ENCODE measurements at places on chromosomes 5 and 9. TPM values are rescaled to one million over a fixed set of nuclear protein-coding genes. Genes with fewer than 3 reads are reported as not detected.
A peak's percentile ranks its signal among the peaks of the same experiment; 100 is the strongest.

TMEM252 gene
- total RNA-seq, result 0.26 TPM

KCNMB1 gene
- total RNA-seq, result not detected

GMCL2 gene
- total RNA-seq, result not detected

DNA sequence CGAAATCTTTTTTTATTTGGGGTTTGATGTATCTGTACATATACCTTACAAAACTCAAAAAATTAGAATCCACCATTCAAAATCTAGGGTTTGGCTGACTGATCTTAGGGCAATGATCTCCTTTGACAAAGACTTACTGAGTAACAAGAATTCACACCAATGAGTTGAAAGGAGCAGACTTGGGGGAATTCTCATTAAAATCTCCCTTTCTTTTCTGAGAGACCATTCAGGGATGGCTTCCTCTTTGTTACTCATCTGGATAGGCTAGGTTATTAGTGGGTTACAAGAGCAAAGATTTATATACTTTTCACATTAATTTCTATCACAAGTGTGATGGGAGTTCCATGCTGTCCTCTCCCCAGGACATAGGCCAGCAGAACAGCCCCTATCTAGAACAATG lies 661.0 kb downstream of the KCTD16 start:
- DNase-seq, result no peak

- DNase-seq, result peak; percentile 16
These were observed 6.2 kb upstream of the SAR1B start for GRCh38 chr5:134638760-134639201.

DNA sequence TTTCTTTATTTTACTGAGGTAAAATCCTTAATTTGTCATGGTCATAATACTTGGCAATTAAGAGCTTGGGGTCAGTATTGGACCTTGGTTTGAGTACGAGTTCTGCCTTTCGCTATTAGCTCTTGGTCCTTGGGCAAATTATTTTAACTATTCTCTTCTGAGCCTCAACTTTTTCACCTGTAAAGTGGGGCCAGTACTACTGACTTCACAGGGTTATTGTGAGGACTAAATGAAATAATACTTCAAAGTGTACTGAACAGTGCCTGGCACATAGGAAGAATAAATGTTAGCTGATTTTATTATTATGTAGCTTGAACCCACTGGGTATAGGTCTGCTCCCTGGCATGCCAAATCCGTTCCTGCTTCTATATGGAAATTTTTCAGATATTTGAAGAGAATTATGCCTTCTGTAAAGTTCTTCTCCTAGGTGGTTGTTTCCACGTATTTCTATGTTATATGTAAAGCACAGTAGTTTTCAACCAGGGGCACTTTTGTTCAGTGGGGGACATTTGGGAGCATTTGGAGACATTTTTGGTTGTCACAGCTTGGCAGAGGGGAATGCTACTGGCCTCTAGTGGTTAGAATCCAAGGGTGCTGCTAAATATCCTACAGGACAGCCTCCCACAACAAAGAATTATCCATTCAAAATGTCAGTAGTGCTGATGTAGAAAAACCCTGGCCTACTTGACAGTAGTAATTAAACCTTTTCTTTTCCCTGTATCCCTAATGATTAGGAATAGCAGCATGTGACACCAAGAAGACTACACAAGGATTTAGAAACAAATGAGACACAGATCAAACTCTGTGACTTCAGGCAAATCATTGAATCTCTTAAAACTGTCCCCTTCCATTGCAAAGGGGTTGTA lies 4.5 kb downstream of the RCL1 start:
- peak; percentile 62 for DNase-seq

DNA sequence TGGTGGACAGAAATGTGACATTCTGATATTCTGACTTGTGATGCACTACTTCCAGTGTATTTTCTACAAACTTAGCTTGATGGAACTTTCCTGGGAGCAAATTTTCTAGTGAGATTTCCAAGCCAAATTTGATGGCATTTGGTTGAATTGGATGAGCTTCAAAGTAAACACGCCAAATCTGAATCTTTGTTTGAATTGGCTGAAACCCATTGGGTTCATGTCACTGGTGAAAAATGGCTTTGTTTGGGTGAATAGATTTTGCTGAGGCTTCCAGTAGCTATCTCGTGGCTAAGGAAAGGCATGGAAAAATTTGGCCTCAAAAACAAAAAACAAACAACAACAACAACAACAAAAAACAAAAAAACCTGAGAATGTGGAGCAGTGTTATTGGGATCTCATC lies 271.1 kb upstream of the RPS23 start:
- DNase-seq, result no peak

GRCh38 chr5:174376056-174376455 lies 330.6 kb downstream of the NSG2 start:
- no peak for DNase-seq

GRCh38 chr9:137025517-137025966 lies 2.5 kb downstream of the ABCA2 start:
- DNase-seq, result peak; percentile 89

DNA sequence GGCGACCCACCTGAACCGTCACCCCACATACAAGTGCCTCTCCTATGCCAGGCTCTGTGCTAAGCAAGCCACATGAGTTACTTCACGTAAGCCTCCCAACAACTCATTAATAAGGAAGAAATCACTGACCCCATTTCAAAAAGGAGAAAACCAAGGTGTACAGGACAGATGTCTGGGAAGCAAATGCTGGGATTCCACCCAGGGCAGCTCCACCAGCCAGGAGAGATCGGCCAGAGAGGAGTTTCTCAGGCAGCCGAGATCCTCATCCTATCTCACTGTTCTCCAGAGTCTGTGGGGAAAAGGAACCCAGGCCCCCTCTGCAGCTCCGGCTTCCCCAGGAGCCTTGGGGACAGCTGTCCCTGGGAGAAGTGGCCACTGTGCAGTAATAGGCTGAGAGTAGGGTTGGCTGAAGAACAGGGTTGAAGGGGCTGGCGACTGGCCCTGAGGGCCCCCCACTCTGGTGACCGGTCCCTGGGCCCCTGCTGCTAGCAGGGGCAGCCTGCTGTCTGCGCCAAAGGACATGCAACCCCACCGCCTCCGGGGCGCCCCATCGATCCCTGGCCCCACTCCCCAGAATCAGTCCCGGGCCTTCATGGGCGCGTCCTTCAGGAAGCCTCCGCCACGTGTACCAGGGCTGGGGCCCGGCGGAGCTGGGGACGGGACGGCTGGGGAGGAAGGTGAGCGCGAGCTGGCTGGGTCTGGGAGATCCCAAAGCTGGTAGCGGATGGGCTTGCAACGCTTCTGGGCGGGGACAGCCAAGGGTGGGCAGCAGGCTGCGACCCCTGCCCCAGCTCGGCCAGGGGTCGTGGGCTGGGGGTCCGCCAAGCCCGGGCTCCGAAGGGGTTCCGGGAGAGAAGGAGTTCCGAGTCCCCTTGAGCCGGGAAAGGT lies 44.1 kb upstream of the STXBP1 start:
- no peak for DNase-seq

DNA sequence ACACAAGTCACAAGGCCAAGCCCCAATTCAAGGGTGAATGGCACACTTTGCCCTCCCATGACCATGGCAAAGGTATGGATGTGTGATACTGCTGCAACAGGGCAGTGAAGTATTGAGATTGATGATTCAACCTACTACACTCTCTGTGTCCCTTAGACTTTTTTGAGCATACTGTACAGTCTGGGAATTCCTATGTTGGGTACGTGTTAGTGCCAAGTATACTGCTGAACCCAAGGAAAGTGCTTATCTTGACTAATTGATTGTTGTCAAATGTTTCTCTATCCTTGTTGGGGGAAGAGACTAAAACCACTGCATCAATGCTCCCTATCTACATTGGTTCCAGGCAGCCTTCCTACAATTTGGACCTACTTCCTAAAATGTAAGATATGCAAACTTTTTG lies 93.7 kb downstream of the NDFIP1 start:
- no peak for DNase-seq

GRCh38 chr5:15683332-15683731 lies 183.4 kb downstream of the FBXL7 start:
- peak; percentile 61 for DNase-seq

DNA sequence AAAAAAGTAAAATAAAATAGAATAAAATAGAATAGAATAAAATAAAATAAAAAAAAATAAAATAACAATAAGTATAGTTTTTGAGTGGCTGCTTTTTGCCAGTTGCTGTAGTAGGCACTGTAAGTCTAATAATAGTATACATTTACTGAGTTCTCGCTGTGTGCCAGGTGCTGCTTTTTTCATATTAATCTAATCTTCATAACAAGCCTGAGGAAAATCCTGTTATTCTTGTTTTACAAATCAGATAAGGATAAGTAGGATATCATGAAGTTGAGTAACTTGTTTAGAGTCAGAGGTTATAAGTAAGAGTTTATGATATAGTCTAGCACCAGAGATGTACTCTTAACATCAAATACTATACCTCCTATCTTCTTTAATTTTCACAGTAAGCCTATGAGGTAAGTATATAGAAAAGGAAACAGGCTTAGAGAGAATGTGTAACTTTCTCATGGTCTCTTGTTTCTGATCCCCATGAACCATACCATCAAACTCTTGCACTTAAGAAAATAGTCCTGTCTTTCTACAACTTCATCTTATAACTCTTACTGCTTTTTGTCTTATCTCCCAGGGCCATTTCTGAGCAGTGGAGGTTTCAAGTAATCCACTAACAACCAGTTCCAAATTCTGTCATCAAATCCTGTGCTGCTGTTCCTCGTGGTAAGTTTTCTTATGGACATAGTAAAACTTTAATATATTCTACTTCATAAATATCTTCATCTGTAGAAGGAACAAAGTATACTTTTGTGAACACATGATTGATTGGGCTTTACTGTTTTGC lies 18.7 kb downstream of the RMI1 start:
- peak; percentile 41 for DNase-seq

GRCh38 chr9:17669206-17669605 lies 90.3 kb downstream of the SH3GL2 start:
- no peak for DNase-seq

Measured in HT-29 (cell line).